ENCODE measurements at places on chromosomes 11 and 22.

GRCh38 chr11:31939004-31939403 lies 127.9 kb upstream of the PAX6 start:
- no peak for DNase-seq

- no peak for DNase-seq
Observed at GRCh38 chr11:11407763-11408084, 54.7 kb upstream of the CSNK2A3 start.

DNA sequence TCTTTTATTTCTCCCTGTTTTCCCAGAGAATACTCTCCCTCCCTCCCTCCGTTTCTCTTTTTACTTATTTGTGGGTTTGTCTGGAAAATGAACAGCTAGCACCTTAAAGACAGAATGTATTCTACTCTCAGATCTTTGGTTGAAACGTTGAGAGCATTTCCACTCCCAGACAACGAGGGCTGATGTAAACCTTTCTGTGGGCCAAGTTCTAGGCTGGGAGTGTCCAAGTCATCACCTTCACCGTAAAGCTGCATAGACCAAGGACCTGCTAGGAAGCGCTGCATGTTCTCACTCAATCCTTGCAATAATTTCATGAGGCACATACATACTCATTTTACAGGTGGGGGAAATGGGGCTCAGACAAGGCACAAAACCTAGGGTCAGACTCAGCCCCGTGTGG lies 32.4 kb downstream of the MYH9 start:
- DNase-seq, result no peak

DNA sequence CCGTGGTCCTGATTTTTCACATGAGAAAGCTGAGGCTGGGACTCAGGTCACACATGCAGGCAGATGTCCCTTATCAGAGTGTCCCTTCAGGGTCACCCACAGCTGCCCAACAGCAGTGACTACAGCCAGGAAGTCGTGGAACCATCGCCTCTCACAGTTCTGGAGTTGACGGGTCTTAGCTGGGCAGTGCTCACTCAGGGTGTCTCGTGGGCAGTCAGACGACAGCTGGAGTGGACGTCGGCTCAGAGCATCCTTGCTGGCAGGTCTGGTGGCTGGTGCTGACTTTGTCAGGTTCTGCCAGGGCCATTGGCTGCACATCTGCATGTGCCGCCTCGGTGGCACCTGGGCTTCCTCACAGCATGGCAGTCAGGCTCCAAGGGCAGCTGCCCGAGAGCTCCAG lies 35.6 kb upstream of the TH start:
- DNase-seq, result no peak

DNA sequence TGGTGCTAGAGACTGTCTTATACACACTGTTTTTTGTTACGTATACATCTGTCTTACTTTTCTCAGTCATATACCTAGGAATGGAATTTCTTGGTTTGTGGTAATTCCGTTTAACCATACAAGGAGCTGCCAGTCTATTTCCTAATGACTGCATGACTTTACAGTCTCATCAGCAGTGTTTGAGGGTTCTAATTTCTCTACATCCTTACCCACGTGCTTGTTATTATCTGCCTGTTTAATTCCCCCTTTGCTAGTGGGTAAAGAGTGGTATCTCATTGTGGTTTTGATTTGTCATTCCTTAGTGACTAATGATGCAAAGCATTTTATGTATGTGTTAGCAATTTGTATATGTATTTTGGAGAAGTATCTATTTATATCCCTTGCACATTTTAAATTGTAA lies 1008.0 kb downstream of the FAM181B start:
- no peak for DNase-seq

GRCh38 chr11:118212131-118212725 lies 12.6 kb downstream of the JAML start:
- DNase-seq, result no peak

- no peak for DNase-seq
Observed at GRCh38 chr22:18056161-18056666, 21.6 kb upstream of the PEX26 start.

- DNase-seq, result no peak
Observed at GRCh38 chr22:29208879-29209623, 3.4 kb downstream of the EMID1 start.

GRCh38 chr11:60657888-60658287 lies 41.5 kb upstream of the MS4A8 start:
- peak; percentile 25 for DNase-seq

GRCh38 chr11:5204787-5205186 lies 4.3 kb upstream of the OR51V1 start:
- DNase-seq, result peak; percentile 71

All from HT-29 (cell line).